ENCODE measurements at places on chromosomes 12 and 14.

GRCh38 chr14:84017495-84017894 lies 1512.4 kb upstream of the FLRT2 start:
- DNase-seq: no peak

DNA sequence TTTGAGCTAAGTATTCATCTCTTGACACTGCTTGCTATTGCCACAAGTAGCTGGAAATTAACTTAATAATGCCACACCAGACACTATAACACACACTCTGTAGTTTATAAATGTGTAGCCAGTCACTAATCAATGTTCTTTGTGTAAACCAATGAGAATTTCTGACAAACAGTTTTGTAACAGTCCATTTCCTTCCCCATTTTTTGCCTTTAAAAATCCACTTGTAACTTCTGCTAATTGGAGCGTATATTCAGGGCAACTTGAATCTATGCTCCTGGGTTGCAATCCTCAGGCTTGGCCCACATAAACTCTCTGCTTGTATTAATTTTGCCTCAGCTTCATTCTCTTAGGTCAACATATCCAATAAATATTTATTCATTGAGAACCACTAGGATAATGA lies 125.0 kb upstream of the DHRS4 start:
- DNase-seq: no peak

- no peak for DNase-seq
Measured at GRCh38 chr14:35988972-35989690, 163.0 kb downstream of the BRMS1L start.

GRCh38 chr12:131855521-131856142 lies 27.4 kb downstream of the MMP17 start:
- no peak for DNase-seq

DNA sequence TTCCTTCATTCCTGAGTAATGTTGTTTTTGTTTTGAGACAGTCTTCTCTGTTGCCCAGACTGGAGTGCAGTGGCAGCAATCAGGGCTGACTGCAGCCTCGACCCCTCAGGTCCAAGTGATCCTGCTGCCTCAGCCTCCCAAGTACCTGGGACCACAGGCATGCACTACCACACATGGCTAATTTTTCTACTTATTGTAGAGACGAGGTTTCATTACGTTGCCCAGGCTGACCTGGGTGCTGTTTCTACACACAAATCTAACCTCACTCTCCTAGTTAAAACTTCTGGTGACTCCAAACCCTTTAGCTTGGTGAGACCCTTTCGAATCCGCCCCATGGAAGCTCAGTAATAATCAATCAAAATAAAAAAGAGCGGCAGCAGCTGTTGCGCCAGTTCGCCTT lies 1.3 kb downstream of the TMEM116 start:
- no peak for DNase-seq

- peak; percentile 94 for DNase-seq
Measured at GRCh38 chr14:100067971-100068959, 3.0 kb downstream of the EVL start.

DNA sequence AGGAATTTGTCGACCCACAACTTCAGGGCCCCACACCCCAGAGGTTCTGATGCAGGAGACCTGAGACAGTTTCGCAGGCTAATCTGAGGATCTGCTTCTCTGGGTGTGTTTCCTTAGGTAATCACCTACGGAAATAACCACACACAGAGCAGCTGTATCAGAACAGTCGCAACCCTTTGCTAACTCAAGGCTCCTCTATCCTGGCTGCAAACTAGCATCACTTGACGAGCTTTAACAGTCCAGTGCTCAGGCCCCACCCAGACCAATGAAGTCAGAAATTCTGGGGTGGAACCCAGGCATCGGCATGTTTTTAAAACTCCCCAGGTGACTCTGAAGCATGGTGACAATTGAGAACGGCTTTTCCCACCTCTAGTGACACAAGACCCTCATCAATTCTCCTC lies 20.7 kb downstream of the SLC7A7 start:
- no peak for DNase-seq

DNA sequence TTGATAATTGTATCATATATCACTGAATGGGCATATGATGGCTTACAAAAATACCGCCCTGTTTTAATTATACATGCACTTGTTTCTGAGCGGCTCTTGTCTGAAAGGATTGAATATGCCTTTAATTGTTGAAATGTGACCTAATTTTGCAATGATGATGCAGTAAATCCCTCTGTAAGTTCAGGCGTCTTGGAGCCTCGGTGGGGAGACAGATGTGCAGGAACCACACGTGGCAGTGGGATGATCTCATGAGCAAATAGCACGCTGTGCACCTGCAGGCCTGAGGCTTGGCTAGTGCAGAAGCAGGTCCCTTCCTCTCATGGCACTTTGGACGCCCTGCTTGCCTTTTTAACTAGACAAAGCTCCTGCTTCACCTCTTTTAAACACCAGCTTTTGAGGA lies 49.3 kb upstream of the ASPG start:
- DNase-seq: no peak

DNA sequence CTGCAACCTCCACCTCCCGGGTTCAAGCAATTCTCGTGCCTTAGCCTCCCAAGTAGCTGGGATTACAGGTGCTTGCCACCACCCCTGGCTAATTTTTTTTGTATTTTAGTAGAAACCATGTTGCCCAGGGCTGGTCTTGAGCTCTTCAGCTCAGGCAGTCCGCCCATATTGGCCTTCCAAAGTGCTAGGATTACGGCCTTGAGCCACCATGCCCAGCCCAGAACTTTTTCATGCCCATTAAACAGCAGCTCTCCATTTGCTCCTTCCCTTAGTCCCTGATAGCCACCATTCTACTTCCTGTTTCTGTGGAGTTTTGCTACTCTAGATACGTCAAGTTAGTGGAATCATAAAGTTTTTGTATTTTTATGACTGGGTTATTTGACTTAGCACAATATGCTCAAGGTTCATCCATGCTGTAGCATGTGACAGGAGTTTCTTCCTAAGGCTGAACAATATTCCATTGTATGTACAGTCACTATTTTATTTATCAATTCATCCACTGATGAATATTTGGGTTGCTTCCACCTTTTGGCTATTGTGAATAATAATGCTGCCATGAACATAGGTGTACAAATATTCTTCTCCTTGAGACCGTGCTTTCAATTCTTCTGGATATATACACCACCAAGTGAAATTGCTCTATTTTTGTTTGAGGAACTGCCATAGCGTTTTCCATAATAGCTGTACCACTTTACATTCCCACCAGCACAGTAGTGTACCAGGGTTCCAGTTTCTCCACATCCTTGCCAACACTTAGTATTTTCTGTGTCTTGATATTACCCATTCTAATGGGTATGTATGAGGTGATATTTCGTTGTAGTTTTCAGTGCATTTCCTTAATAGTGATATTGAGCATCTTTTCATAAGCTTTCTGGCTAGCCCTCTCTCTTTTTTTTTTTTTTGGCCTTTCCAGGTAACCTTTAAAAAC lies 15.0 kb downstream of the ATF1 start:
- no peak for DNase-seq

- DNase-seq: no peak
Measured at GRCh38 chr14:53634793-53635192, 321.8 kb downstream of the BMP4 start.

DNA sequence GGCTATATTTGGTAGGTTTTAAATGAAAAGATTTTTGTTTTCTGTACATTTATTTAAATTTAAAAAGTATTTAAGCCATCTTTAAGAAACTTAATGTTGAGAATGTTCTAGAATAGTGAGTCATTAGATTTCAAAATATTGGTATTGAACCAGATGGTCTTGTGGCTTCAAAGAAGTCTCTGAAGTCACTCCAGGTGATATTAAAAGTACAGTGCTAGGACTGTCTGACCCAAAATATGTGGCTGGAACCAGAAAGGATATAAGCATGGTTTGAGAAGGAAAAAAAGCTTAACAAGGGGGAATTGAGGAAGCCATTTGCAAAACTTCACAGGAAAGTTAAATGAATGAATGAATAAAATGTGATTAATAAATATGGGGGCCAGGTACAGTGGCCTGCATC lies 28.7 kb upstream of the MDM2 start:
- DNase-seq: no peak

- no peak for DNase-seq
Measured at GRCh38 chr14:106530031-106530422, 1003.6 kb downstream of the TMEM121 start.

DNA sequence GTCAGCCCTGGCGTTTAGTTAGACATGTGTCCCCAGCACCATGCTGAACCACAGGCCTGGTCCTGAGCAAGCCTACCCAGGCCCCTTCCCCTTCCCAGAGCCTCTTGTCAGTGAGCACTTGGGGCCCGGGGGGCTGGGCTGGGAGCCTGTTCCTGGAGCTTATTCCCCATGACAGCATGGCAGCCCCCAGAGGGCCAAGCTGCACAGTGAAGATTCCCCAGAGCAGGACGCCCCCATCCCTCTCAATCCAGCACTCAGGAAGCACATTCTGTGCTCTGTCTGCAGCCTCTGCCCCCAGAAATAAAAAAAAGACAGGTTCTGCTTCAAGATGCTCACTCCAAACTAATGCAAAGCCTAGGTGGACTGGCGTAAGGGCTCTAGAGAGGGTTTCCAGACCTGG lies 117.3 kb downstream of the LGMN start:
- no peak for DNase-seq

GRCh38 chr14:90140298-90140955 lies 78.6 kb downstream of the KCNK13 start:
- no peak for DNase-seq

GRCh38 chr14:92622311-92622710 lies 108.7 kb downstream of the RIN3 start:
- no peak for DNase-seq

GRCh38 chr14:71536927-71537772 lies 395.1 kb upstream of the RGS6 start:
- no peak for DNase-seq

- no peak for DNase-seq
Measured at GRCh38 chr14:35341454-35341750, 49.2 kb downstream of the PSMA6 start.

GRCh38 chr12:107570721-107571120 lies 114.9 kb upstream of the PWP1 start:
- DNase-seq: no peak

DNA sequence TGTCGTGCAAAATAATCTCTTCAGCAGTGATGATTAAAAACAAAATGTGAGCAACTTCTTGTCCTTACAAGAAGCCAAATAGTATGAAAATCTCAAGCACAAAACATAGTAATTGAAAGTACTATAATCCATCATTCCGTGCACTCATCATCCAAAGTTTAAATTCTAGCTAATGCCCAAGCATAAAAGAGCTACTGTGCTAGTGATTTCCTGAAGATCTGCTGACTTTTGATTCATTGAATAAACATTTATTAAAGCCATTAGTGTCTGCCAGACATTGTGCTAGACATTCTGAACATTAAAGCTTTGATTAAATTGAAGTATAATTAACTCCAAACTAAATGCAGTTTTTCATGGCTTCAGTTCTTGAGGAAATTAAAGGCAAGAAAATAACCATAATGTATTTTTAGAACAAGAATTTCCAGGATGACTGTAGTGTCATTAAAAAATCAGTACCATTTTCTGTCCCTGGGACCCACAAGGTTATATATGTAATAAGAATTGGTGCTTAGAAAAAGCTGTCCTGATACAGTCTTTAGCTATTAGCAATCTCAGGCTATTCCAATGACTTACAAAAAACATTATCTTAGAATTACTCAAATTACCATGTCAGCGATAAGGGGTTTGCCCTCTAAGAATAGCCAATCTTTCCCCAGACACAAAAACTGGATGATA lies 71.7 kb downstream of the CMAS start:
- DNase-seq: no peak
